Activated naive CD4-positive, alpha-beta T cell (primary cell): ENCODE measurements at places on chromosomes 1 and 21.

GRCh38 chr1:89706700-89707012 lies 73.7 kb downstream of the LRRC8C start:
- DNase-seq: no peak

DNA sequence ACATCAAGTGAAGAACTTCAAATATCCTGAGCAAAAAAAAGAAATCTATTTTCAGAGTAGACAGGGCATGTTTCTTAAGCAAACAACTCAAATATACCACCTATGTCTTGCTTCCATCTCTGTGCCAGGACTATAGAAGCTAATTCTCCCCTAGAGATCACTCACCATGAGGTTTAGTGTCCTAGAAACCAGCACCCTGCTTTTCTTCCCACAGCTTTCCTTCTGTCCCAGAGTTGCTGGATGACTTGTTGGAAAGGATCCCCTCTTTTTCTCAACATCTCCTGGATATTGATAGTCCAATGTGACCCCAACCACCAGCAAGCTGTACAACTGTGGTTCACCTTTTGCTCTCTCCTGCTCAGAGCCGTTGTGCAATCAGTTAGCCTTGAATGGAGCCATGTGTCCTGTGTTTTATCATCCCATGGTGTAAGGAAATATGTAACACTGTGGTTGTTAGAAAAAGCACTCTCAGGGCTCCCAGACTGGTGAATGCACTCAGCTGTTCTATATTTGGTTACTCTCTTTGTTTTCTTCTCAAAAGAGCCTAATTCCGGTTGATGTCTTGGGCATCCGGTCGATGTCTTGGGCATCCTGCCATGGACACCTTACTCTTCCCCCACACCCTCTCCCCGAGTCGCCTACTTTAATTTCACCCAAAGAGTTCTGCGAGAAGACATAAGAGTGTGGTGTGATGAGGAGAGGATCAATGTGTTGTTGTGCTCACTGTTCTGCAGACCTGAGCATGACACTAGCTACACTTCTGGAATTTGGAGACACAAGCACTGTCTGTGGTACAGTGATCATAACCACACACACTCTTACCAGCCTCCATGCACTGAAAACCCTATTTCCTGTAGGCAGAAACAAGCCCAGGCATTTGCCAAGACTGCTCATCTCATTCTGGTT lies 1.7 kb downstream of the TNFSF4 start:
- no peak for DNase-seq

- no peak for DNase-seq
Observed at GRCh38 chr21:15128267-15128666, 63.5 kb upstream of the NRIP1 start.

- no peak for DNase-seq
Observed at GRCh38 chr1:179155615-179156014, 73.7 kb downstream of the TOR3A start.
